ENCODE measurements at places on chromosomes 4 and X.

DNA sequence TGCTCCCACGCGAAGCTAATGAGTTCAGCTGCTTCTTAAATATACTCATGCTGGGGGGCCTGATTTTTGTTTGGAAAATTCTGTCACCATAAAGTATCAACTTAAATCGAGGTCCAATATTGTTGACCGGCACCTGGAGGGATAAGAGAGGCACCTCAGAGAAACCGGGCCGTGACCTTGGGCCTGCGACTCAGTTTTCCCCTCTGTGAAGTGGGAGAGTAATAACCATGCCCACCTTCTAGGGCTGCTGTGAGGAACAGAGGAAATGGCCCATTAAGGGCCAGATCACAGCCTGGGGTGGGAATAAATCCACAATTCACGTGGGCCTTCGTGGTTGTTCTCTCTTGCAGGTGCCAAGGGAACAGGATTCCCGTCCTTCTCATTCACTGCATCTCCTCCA is 39.4 kb downstream of the ZBTB49 start:
- no peak for DNase-seq

DNA sequence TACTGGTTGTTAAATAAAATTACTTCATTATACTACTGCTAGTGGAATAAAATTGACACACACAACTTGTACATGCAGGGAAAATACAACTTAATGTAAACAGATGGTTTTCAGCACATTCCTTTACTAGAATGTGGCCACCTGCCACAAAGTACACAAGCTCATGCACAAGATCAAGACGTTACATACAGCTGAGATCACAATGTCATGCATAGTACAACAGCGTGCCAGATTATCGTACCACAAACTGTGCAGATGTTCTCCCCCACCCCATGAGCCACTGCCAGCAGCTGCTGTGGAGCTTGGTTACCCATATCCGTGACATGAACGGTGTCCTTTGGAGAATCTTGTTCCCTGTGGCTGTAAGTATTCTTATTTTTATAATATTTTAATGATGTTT is 27.7 kb downstream of the FBXO8 start:
- DNase-seq = peak; percentile 82

DNA sequence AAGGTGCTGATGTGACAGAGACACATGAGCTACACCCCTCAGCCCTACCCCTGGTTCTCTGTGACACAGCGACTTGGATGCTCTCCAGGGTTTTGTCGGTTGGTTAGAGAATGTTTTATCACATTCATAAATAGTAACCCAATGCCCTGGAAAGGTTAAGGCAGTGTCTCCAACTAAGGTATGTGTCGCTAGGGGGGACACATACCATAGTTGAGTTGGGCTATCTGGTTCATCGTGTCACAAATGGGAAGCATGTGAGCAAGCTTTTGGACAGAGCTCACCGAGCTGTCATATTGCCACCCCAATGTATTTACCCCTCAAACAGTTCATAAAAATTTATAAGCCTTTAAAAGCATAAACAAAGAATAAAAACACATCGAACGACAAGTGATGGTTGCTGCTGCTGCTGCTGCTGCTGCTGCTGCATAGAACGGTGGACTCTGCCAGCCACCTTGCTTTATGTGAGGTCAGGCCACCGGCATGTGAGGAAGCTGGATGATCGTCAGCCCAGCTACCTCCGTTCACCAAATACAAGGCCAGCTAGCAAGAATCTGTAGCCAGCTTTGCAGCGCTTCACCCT is 55.9 kb downstream of the STOX2 start:
- no peak for DNase-seq

DNA sequence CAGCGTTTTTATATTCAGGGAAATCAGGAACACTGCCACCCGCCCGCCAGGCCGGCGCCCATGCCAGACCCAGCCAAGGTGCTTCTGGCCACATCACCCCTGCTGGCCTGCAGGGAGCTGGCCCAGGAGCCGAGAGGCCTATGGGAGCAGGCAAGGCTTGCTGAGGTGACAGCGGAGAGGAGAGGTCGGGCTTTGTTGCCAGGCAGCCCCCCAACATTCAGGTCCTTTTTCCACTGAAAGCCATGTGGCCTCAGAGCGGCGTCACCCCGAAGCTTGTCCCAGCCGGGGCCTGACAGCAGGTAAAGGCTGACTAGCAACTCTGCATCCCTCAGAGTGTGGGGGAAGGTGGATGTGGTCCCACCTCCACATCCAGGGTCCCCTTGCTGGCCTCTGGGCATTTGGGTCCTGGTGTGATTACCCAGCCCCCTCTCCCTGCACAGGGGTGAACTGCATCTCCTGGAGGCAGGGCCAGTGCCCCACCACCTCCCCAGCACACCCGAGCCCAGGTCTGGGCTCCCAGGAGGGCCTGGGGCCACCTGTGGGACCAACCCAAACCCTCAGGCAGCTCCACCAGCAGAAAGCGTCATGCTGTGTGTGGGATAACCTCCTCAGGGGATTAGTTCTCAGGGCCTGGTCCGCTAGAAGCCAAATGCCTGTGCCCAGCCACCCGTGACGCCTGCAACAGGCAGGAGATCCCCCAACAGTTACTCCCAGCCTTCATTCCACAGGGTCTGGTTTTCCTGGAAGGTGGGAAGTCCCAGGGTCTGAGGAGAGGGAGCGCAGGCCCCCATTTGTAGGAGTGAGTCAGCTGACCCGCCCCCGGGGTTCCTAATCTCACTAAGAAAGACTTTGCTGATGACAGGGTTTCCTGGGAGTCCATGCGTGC is at the start of gene PDE6B:
PDE6B (plus strand) TSS at position 869 of the 886 bp plus-strand sequence. CDS start 54 bp downstream, outside the sequence.
- no peak for DNase-seq

DNA sequence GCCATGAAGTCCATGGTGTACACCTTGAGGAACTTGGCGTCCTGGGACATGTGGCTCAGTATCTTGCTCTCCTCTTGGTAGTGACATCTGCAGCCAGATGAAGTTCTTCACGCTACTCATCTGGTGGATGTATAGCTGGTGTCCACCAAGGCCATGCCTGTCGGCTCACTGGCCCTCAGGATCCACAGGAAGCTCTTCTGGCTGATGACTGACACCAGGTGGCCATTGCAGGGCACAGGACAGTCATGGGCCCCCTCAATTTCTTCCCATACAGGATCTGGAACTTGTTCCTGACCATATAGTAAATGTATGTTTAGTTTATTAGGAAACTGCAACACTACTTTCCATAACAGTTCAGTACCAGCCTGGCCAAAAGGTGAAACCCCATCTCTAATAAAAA is 10.3 kb upstream of the CLCN5 start:
- no peak for DNase-seq

GRCh38 chrX:66717926-66718325 is 79.0 kb upstream of the EDA2R start:
- peak; percentile 47 for DNase-seq

GRCh38 chrX:119880552-119881437 is 9.2 kb downstream of the NDUFA1 start:
- peak; percentile 45 for DNase-seq

GRCh38 chr4:146762016-146762415 is 123.3 kb downstream of the POU4F2 start:
- DNase-seq = no peak

DNA sequence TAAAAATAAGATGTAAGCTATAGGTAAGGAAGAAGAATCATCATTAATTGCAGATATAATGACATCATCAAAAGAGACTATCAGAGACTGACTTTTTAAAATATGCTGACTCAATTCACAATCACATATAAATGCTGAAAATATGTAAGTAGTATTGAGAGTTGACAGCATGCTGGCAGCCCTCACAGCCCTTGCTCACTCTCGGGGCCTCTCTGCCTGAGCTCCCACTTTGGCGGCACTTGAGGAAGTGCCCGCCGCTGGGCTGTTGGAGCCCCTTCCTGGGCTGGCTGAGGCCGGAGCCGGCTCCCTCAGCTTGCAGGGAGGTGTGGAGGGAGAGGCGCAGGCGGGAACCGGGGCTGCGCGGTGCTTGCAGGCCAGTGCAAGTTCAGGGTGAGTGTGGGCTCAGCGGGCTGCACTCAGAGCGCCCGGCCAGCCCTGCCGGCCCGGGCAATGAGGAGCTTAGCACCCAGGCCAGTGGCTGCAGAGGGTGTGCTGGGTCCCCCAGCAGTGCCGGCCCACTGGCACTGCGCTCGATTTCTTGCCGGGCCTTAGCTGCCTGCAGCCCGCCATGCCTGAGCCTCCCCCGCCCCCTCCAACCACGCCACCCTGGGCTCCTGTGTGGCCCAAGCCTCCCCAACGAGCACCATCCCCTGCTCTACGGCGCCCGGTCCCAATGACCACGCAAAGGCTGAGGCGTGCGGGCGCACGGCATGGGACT is 68.9 kb downstream of the RAB28 start:
- DNase-seq = peak; percentile 1

DNA sequence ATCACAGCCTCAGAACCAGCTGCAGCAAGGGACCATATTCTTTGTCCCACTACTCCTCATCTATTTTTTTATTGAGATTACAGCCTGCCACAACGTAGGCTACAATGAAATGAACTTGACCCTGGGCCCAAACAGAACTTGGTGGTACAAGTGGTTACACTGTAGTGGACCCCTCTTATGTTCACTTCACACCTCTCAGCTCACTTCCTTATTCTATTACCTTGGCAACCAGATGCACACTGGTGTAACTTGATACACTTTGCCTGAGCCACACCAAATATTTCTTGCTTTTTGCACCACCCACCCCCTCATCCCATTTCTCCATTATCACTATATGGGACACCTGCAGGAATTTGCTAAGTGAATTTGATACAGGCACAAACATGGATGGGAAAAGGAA is 105.8 kb downstream of the CXCL13 start:
- no peak for DNase-seq

GRCh38 chr4:58261526-58261925 is 1151.3 kb upstream of the IGFBP7 start:
- no peak for DNase-seq

DNA sequence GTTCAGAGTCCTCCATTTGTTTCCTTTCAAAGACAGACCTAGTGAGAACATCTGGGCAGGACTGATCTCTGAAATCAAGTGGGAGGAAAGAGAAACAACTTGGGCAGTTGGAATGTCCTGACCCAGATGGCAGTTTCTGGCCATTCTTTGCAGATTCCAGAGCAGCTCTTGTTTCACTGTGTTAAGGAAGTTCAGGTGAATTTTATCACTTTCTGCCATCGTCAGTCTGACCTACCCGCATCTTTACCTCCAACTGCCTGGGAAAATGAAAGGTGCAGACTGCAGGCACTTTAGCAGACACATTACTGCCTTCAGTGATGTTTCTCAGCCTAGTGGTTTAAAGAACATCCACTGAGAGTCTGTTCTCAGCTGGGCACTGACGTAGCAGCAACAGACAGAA is 216.2 kb downstream of the CEP135 start:
- DNase-seq = no peak

DNA sequence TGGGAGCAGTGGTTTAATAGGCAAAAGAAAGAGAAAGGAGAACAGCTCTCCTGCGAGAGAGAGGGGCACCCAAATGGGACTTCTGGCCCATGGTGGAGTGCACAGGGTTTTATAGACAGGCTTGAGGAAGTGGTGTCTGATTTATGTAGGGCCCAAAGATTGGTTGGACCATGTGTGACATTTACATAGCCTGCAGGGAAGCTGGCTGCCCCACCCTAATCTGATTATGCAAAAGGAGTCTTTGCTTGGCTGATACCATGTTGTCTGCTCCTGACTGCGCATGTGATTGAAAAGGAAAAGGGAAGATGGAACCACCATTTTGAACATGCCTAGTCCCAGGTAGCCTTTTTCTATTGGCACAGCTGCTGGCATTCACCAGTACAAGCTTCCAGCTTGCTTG is 100.0 kb upstream of the DIPK2B start:
- DNase-seq = no peak

DNA sequence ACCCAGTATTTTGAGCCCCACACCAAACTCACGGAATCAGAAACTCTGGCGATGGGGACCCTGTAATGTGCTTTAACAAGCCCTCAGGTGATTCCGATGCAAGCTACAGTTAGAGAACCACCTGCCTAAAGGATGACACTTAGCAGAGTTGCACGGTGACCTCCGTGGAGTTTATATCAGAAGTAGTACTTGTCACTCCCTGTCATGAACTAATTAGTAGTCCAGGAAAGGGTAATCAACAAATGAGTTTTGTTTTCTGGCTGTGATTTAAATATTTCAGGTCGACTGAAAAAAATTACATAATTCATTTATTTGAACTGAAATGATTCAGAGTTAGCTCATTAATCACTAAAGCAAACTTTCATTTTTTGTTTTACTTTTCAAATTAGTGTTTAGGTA is 56.4 kb downstream of the TMA16 start:
- no peak for DNase-seq

GRCh38 chr4:73741031-73741749 is 821 bp downstream of the CXCL8 start:
- DNase-seq = no peak

- DNase-seq = peak; percentile 69
Observed at GRCh38 chr4:126727461-126727860, 905.3 kb upstream of the INTU start.

GRCh38 chrX:120617996-120618630 is 11.7 kb downstream of the C1GALT1C1 start:
- DNase-seq = no peak

DNA sequence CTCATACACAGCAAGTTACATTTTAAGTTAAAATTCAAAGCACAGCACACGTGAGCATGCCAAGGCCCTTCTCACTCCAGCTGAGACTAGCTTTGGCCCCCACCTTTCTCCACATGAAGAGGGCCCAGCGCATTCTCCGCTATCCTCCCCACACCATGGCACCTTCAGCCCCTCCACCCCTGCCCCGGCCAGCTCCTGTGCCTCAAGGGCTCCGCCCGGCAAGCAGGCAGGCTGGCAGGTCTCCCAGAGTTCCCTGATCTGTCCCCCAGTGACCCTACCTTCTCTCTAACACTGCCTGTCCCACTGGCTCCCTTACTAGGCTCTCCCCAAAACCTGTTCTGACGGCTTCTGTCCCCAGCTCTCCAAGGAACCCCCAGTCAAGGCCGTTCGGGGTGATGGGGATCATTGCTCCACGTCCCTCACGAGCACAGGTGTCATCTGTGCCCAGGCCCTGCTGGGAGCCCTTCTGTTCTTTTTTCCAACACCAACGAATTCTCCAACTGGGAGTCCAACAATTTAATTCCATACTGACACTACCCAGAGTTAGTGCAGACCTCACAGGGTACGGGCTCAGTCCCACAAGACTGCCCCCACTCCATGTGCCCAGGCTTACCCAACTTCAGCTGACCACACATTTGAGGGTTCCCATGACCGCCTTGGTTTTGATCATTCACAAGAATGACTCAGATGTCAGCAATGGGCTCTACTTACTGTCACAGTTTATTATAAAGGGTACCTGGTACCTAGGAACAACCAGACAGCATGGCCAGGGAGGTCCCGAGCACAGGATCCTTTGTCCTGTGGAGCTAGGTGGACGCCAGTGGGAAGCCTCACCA is 4.2 kb downstream of the LETM1 start:
- no peak for DNase-seq
